Stimulated activated CD8-positive, alpha-beta memory T cell treated with anti-CD3 and anti-CD28 coated beads, Interleukin-15, amount 100 ng/mL, for 24 hours (primary cell): ENCODE measurements at places on chromosomes 2 and 18.
A peak's percentile ranks its signal among the peaks of the same experiment; 100 is the strongest.

DNA sequence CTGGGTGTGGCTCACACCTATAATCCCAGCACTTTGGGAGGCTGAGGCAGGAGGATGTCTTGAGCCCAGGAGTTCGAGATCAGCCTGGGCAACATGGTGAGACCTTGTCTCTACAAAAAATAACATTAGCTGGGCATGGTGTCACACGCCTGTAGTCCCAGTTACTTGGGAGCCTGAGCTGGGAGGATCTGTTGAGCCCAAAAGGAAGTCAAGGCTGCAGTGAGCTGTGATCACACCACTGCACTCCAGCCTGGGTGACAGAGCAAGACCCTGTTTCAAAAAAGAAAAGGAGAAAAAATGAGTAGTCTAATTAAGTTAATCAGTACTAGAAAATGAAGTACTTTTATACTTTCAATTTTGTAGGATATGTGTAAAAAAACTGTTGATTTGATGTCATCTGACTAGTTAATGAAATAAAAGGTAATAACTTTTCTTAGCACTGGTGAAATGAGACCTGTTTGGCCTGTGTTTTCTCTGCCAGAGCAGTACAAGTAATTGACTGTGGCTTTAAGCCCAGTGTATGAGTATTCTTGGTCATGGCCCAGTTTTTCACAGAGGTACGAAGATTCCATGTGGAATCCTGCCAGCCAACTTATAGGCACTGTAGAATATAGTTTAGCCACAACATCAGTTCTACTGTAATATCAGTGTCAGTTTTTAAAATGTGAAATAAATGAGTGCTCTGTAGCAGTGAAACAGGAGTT is 35.8 kb downstream of the MFSD6 start:
- DNase-seq: no peak

- no peak for DNase-seq
Observed at GRCh38 chr2:236867441-236868260, 218.0 kb upstream of the COPS8 start.

GRCh38 chr18:70322385-70322784 is 33.5 kb downstream of the SOCS6 start:
- no peak for DNase-seq

DNA sequence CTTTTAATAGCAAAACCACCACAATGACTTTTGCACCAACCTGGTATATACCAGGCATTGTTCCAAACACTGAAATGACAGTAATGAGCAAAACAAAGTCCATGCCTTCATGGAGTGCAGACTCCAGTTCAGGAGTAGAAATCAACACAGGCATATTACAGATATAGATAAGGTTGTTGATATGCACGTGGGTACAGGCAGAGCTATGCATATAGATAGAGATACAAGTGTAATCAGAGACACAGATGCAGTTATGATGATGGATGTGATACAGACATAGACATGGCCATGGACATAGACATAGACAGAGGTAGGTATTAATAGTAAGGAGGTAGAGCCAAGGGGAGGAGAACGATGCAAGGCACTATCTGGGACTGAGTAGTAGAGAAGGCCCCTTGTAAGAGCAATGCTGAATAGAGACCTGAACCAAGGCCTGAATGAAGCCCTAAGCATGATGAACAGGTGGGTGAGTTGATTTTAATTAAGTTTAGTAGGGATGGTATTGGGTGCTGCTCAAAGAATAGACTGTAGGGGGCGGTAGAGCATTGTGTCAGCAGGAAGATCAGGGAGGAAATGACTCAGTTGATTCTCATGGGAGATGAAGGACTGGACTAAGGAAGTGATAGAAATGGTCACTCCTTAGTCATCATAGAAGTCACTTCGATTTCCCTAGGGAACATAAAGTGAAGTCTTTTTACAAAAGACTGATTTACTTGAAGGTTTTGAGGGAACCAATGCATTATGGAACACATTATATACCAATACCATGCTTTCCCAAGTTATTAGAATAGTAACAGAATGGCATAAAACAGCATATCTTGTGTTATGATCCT is 39.4 kb downstream of the CMPK2 start:
- peak; percentile 9 for DNase-seq

DNA sequence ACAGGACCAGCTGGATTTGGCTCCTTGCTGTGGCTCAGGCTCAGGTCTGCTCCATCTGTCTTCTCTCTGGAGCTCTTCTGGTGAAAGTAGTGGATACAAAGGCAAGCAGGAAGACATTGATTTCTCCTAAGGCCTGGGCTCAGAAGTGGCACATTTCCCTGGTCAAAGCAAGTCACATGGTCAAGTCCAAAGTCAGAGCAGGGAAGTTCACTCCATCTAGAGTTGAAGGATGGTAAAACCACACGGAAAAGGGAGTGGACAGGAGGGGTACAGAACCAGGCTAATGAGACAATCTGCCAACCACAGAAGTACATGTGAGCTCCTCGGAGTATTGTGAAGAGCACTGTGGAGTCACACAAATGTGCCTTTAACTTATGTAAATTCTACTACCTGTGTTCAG is 66.1 kb downstream of the MARCO start:
- DNase-seq: no peak

DNA sequence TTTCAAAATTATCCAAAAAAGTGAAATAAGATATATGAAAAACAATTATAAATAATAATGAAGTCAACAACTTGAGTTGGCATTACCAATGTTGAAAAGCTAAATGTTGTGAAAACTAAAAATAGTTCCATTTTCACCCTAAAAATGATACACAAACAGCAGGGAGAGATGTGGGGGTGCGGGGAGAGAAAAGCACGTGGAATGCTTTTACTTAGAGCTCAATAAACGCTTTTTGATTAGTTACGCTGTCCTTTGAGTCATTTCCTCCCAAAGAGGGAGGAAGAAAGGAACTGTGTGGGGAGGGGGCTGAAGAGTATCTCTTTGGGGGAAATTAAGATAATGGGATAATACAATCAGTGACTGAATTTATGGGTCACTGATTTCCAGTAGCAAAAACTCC is 29.2 kb downstream of the ZNF521 start:
- no peak for DNase-seq

DNA sequence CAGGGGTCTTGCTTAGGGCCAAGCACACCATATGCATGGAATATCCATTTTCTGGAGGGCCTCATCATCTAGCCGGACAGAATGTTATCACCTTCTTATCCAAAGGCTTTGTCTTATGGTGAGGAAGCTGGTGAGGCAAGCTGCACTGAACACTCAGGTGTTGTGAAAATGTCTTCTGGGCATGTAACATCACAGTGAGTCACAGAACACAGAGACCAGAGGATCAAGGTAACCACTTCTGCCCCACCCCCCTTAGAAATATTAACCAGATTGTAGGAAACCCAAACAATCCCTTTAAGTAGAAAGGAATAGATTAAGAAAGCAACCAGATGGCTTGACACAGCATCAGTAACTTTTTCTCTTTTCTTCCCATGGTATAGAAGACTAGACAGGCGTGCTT is 51.1 kb downstream of the MYO5B start:
- no peak for DNase-seq

GRCh38 chr2:119338826-119339561 is 27.6 kb downstream of the C2orf76 start:
- no peak for DNase-seq

DNA sequence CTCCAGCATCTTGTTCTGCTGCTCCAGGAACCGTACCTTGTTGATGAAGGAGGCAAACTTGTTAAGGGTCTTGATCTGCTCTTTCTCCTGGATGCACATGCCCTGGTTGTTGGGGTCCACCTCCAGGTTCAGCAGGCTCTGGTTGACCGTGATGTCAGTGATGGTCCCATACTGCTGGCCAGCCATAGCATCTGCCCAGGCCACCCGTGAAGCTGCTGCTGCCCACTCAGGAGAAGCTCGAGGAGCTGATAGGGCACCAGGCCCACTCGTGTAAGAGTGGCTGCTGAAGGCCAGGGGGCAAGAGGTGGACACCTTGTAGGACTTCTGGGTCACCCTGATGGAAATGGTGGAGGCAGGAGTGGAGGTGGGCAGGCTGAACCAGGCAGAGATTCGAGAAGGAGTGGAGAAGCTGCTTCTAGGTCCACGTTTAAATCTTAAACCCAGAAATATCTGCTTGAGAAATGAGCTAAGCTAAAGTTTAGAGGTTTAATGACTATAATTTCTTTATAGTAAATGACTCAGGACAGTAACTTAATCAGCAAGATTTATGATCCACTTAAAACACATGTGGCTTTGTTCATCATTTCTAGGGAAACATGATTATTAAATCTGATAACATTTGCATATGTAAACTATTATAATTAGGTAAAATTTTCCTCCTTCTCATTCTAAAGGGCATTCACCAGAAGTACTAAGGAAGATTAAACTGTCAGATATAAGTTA is 358.7 kb upstream of the SETBP1 start:
- no peak for DNase-seq

- DNase-seq: no peak
Observed at GRCh38 chr2:10235099-10235908, 67.4 kb upstream of the HPCAL1 start.

GRCh38 chr2:39537150-39537549 is 100.1 kb upstream of the MAP4K3 start:
- DNase-seq: no peak

DNA sequence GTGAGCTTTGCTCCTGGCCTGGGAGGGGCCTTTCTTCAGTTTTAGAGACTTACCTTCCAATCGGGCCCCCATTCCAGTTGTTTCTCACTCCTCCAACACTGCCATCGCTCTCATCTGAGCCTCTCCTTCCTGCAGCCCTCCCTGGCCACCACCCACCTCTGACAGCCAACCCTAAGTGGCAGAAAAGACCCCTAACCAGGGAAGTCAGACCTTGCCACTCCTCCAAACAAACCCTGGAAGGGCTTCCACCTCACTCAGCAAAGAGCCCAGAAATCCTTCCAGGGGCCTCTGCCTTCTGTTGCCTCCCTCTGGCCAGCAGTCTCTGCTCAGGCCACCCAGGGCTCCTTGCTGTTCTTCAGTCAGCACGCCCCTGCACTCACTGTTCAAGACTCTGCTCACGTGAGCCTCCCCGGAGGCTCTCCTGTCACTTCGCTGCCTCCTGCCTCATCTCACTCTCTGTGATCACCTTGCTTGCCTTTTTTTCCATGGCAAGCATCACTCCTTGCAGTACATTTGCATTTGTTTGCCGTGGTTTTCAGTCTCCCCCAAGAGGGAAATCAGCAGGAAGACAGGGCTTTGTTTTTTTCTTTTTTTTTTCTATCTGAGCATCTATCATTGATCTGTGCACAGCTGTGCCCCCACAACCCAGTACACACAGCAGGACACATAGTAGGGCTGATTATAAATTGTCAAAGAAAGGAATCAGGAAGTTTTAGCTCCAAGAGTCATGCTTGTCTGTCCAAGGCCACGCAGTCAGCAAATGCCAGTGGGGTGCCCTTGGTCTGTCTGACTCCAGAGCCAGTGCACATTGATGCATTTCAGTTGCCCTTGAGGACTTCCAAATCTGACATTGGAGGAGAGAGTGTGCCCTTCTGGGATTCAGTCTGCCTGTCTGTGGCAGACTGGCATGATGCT is 83.9 kb downstream of the INHBB start:
- DNase-seq: no peak

DNA sequence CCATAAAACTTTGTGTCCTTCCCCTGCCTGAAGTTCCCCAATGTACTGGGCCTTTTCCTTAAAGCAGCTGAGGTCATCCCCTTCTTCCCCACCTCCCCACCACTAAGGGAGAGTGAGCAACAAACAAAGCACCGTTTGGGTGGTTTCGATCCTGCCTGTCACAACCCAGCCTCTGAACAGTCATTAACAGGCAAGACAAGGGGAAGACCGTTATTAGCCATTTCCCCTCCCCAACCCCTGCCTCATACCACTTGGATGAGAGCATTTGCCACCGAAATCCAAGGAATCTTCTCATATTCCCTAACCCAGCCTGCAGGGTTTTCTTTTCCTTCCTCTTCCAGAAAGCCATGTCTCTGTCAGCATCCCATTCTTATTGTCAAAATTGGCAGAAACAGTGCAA is 65.6 kb downstream of the STRADB start:
- DNase-seq: no peak

GRCh38 chr2:32652555-32653209 is 24.8 kb downstream of the TTC27 start:
- no peak for DNase-seq

DNA sequence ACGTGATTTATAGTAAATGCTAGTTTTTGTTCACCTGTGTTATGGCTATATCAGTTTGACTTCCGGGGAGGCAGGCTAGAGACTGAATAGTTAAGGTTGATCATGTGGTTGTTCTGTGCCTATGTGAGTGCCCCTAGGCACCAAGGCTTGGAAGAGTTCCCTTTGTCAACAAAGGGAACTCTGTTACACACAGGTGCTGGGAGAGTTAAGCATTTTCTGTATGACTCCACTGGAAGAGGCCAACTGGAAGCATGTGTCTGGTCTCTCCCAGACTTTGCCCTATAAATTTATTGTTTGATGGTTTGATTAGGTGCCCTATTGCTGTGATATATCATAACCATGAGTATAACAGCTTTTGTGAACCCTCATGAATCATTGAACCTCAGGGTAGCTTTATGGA is 63.8 kb downstream of the ARL6IP6 start:
- no peak for DNase-seq

GRCh38 chr18:8703781-8704301 is 1.5 kb upstream of the MTCL1 start:
- DNase-seq: no peak

DNA sequence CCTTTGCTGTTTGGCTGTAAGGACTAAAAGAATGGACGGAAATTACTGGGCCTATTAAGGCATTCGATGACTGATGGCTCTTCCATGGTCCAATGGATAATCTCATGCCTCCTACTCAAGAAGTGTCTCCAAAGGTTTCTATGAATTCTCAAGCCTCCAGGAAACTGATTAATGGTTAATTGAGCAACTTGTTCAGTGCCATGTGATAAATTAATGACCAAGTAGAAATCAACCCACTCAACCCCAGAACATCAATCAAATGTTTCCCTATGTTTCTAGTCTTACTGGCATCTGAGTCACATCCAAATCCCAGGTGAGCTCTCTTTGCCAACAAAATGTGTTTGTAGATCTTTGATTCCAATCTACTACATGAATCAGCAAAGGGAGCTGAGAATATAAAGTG is 103.6 kb downstream of the NXPH2 start:
- no peak for DNase-seq

- no peak for DNase-seq
Observed at GRCh38 chr2:226868331-226869162, 32.7 kb downstream of the RHBDD1 start.

GRCh38 chr2:187233811-187234210 is 214.2 kb downstream of the CALCRL start:
- DNase-seq: no peak
